Posterior vena cava (tissue), 2 donors: ENCODE measurements at places on chromosomes 7 and 10. TPM values are rescaled to one million over a fixed set of nuclear protein-coding genes. Genes with fewer than 3 reads are reported as not detected.
A peak's percentile ranks its signal among the peaks of the same experiment; 100 is the strongest.

PNLIPRP3 gene
- total RNA-seq: not detected

OPN4 gene
- total RNA-seq: not detected

PLAU gene
- 36.7 TPM for total RNA-seq

GNAT3 gene
- not detected for total RNA-seq

WDFY4 gene
- 13.2 TPM for total RNA-seq

NXPH1 gene
- not detected for total RNA-seq

CUZD1 gene
- 0.48 TPM for total RNA-seq

DNA sequence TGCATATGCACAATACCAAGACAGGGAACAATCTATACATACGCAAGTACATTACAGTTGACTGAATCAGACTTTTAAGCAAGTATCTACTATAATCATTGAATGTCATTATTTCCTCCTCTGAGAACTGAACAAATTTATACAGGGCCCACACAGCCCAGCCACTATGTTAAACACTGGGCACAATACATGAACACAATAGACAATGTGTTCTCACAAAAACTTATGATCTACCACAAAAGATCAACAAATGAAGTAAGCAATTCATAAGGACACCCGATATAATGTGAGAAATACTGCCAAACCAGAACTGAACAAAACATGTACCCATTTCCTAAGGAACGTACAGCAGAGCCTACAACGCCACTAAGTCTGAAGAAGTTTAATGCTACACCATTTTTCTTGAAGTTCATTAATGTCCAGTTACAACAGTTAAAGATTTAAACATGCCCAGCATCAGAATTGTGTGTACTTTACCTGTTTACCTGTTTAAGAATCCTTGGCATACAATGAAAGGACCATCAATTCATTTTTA, 31.5 kb downstream of the SHTN1 start:
- no peak for DNase-seq

DNA sequence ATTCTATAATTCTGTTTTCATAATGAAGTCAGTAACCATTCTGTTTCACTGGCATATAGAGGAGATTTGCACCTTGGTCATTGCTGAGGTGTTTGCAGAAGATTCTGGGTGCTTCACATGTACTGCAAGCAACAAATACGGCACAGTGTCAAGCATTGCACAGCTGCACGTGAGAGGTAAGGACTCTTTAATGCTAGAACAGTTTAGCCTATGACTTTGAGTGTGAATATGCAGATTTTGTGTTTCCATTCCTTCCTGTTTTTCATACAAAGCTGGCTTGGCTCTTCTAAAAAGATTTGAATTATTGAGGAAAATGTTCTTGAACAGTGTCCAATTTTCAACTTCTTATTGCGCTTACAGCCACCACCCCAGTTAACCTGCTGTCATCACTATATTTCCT, 56.4 kb downstream of the MYPN start:
- no peak for DNase-seq

- DNase-seq: no peak
Measured at GRCh38 chr10:101839416-101840063, 4.1 kb downstream of the KCNIP2 start.

DNA sequence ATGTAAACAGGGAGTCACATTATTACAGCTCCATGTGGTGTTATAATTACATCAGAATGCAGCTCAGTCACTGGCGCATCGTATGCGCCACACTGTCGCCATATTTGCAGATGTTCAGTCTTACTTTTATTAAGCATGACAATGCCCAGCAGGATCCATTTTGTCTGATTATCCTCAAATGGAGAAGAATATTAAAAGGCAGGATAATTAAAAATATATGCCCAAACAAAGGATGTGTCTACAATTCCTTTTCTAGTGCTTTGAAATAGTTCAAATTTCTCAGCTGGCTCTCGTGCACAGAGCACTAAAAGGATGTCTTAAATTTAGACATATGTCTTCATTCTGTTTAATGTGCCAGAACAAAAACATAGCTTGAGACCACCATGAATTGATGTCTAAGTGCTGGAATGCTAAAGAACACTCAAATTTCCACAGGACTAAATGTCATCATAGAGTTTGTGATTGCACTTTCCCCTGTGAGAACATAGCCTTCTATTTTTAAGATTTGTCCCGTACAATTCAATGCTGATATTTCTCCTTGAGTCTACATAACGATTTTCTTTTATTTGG, 168.0 kb downstream of the DKK1 start:
- no peak for DNase-seq

DNA sequence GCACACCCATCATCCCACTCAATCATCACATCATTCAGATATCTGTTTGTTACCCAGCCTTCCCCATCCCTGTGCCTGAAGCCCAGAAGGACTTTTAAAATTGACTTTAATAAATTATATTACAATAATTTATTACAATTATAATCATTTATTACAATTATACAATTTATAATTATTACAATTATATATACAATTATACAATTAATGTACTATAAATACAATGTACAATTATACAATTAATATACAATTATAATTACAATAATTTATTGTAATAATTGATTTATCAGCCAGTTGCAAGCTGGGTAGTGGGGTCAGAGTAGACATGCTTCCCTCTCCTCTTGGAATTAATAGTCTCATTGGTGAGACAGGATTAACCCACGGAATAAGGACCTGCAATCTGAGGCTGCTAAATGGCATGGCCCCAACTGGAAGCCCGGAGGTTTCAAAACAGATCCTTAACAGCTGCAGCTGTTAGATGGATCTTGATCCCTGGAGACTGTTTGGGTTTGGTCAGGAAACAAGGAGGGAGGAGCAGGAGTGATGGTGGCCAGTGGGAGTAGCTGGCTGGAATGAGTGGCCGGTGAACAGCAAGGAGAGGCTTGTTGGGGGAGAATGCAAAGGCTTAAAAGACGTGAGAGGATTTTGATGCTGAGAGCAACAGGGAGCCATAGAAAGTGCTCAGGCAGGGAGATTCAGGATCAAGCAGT, 402.8 kb upstream of the PODXL start:
- DNase-seq: no peak

- DNase-seq: no peak
Measured at GRCh38 chr7:130421684-130422083, 19.1 kb downstream of the CEP41 start.

GRCh38 chr7:143467724-143468123, 9.9 kb upstream of the TAS2R41 start:
- DNase-seq: no peak

DNA sequence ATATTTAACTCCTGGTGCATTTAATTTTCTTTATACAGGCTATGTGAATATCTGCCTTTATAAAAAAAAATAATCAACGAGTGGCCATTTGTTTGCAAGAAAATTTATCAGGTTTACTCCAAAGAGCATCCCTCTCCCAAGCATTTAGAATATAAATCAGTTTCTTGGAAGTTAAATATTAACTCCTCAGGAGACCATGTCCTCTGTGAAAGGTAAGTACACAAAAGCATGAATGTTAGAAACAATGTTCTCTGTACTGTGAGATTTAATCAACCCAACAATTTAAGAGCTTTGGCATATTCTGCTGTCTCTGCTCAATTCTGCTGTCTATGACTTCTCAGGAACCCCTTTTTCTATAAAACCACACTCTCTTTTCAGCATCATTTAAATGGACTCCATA, 119.3 kb upstream of the LAMB4 start:
- DNase-seq: no peak

GRCh38 chr10:24952143-24952706, at the start of gene PRTFDC1:
PRTFDC1 (minus strand) TSS chr10:24952606; CDS start chr10:24952575, 31 bp downstream.
- DNase-seq: peak; percentile 82
